BJ (cell line): ENCODE measurements at places on chromosomes 5 and 9. TPM values are rescaled to one million over a fixed set of nuclear protein-coding genes. Genes with fewer than 3 reads are reported as not detected.

GRCh38 chr5:93161661-93162654, 419.1 kb downstream of the NR2F1-AS1 start:
- DNase-seq, result no peak

- no peak for DNase-seq
These were observed 197.3 kb downstream of the BNC2 start for GRCh38 chr9:16673171-16673570.

- DNase-seq, result no peak
These were observed 6.0 kb downstream of the TRIM7 start for GRCh38 chr5:181198905-181199519.

The POLR3G gene
- 0.87 and 2.2 TPM in 2 replicates for polyA plus RNA-seq

The SLIT3 gene
- 18.1 and 26.8 TPM in 2 replicates for polyA plus RNA-seq
